ENCODE measurements at places on chromosomes 6 and 20. TPM values are rescaled to one million over a fixed set of nuclear protein-coding genes. Genes with fewer than 3 reads are reported as not detected.

SLC17A9 gene
- total RNA-seq: 0.17 TPM

BPI gene
- total RNA-seq: not detected

GNMT gene
- total RNA-seq: 1.8 TPM

HCRTR2 gene
- not detected for total RNA-seq

MATN4 gene
- 0.28 TPM for total RNA-seq

SLC17A1 gene
- total RNA-seq: not detected

TRAPPC3L gene
- not detected for total RNA-seq

RAET1E gene
- 3.2 TPM for total RNA-seq

TMEM181 gene
- 31.6 TPM for total RNA-seq

EEF1E1 gene
- 124 TPM for total RNA-seq

NR2E1 gene
- not detected for total RNA-seq

SCAF8 gene
- total RNA-seq: 51.5 TPM

PXDC1 gene
- 5.2 TPM for total RNA-seq

B3GALT4 gene
- 4.0 TPM for total RNA-seq

MUCL3 gene
- total RNA-seq: not detected

PI3 gene
- not detected for total RNA-seq

MAVS gene
- 32.4 TPM for total RNA-seq

RHAG gene
- total RNA-seq: not detected

CD24 gene
- 10.2 TPM for total RNA-seq

DDX43 gene
- total RNA-seq: not detected

ETV7 gene
- total RNA-seq: 0.58 TPM

NRM gene
- 54.4 TPM for total RNA-seq

NFATC2 gene
- 0.76 TPM for total RNA-seq

SIRPA gene
- total RNA-seq: 81.2 TPM

NSFL1C gene
- total RNA-seq: 148 TPM

DNAH8 gene
- total RNA-seq: not detected

TGM6 gene
- not detected for total RNA-seq

GJA10 gene
- not detected for total RNA-seq

SNX9 gene
- 24.8 TPM for total RNA-seq

MCCD1 gene
- not detected for total RNA-seq

TPMT gene
- total RNA-seq: 9.8 TPM

BYSL gene
- total RNA-seq: 76.5 TPM

EDN1 gene
- not detected for total RNA-seq

DYNLT2 gene
- 2.4 TPM for total RNA-seq

ADTRP gene
- total RNA-seq: not detected

HMGCLL1 gene
- not detected for total RNA-seq

RBPJL gene
- total RNA-seq: not detected

ERVFRD-1 gene
- total RNA-seq: 0.11 TPM

PCIF1 gene
- 47.5 TPM for total RNA-seq

HLA-DRA gene
- total RNA-seq: not detected

MRAP2 gene
- total RNA-seq: 0.34 TPM

CLVS2 gene
- total RNA-seq: 89.6 TPM

TPD52L2 gene
- 80.1 TPM for total RNA-seq

TTBK1 gene
- total RNA-seq: not detected

OXT gene
- total RNA-seq: not detected

SLC13A3 gene
- 1.3 TPM for total RNA-seq

SCUBE3 gene
- not detected for total RNA-seq

SLC24A3 gene
- 47.8 TPM for total RNA-seq

PGC gene
- not detected for total RNA-seq

CNR1 gene
- not detected for total RNA-seq

PAK5 gene
- not detected for total RNA-seq

SRSF12 gene
- total RNA-seq: 14.5 TPM

OTOR gene
- total RNA-seq: not detected

C20orf144 gene
- 0.13 TPM for total RNA-seq

STX11 gene
- 0.30 TPM for total RNA-seq

MUC21 gene
- not detected for total RNA-seq

GRIK2 gene
- 62.1 TPM for total RNA-seq

KCNK5 gene
- 0.09 TPM for total RNA-seq
